ENCODE measurements at places on chromosomes 4 and X.

GRCh38 chr4:159107203-159107925 is 4.5 kb downstream of the RAPGEF2 start:
- no peak for DNase-seq

- no peak for DNase-seq
Observed at GRCh38 chr4:15153662-15154061, 151.4 kb downstream of the CPEB2 start.

DNA sequence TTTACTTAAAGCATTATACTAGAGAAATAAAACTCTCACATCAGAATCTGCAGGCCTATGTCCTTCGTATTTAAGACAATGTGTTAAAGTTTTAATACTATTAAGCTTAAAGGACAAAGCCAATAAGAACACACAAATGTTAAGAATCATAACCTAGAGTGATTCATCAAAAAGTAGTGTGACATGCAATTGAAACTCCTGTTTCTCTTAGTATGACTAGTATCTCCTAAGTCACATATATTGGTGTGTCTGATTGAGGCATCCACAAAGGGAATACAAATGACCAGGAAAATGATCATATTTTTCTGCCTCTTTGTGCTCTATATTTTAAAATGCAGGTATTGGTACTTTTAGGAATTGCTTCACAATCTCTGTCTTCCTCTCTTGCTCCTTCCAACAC is 23.8 kb downstream of the GPRASP3 start:
- DNase-seq, result no peak

DNA sequence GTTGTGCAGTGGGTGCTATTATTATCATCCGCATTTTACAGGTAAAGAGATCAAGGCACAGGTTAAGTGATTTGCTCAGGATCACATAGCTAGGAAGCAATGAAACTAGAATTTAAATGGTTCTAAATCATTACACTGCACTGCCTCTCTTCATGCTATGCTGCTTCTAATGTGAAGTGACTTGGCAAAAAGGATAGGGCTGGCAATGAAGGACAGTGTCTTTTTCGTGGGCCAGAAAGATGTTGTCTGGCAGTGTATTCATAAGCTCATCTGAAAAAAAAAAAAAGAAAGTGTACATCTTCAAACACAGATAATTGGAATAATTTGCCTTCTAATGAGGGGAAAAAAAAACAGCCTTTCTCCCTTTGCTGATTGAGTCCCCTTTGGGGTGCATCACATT is 132.2 kb upstream of the FUNDC1 start:
- no peak for DNase-seq

DNA sequence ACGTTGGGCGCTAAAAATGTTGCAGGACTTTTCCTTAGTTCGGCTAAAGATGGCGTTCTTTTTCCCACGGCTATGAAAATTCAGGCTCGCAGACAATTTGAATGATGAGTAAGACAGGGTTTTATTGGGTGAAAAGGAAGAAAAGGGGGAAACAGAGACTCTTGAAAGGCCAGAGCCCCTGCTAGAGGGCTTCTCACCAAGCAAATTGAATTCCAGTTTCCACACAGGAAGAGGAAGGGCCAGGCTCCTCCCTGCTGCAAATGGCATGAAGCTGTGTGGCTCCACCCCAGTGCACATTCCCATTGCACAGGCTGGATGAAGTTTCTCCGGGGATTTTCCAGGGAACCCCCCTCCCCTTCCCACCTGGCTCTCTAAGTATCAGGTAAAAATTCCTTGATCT is 210.9 kb downstream of the KLHL4 start:
- no peak for DNase-seq

DNA sequence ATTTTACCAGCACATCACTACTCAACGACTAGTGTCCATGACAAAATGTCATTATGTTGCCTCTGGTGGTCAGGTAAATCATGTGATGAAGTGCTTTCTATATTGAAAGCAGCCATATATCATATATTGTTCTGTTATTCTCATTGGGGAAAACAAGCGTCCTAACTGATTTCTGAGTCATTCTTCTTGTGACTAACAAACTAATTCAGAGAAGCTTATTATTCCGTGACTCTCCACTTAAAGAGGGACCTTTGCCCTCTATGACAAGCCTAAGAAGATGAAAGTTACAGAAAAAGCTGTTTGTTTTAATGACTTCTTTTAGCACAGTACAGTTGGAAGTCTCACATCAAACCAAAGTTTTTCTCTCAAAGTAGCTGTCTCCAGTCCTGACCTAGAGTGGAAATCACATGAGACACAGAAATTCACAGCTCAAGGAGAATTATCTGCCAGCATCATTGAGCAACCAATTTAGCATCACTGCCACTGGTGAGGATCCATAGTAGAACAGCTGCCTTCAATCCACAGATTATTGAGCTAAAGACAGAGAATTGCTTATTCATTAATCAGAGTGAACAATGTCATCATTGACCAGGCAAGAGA is 36.4 kb downstream of the ASB9 start:
- no peak for DNase-seq

DNA sequence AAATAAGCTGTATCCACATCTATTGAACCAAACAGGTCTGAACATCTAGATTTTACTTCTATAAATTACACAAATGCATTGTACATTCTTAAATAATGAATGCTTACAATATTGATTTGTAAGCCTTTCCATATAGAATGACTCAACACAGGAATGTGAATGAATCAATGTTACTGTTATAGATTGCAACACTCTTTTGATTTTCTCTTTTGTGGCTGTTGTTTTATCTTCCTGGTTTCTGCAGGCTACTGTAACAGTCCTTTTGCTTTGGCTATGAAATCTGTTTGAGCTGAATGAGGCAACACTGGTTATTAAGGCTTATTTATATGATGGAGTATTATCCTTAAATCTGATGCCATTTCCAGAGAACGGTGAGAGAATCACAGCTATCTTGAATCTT is 49.5 kb downstream of the GPR50 start:
- no peak for DNase-seq

- DNase-seq, result no peak
Observed at GRCh38 chr4:6703786-6704185, 5.9 kb downstream of the MRFAP1L1 start.

DNA sequence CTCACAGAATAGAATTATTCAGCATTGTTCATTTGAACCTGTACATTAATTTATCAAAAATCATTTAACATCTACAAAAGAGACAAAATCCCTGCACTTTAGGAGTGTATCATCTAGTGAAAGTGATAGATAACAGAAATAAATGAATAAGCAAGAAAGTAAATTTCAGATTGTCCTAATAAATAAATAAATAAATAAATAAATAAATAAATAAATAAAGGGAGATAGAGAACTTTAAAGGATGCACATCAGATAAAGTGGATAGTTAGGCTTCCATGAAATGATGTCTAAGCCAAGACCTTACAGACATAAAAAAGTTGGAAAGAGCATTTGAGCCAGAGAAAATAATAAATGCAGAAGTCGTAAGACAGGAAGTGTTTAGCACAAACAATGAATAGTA is 444.7 kb downstream of the CFAP47 start:
- DNase-seq, result no peak

DNA sequence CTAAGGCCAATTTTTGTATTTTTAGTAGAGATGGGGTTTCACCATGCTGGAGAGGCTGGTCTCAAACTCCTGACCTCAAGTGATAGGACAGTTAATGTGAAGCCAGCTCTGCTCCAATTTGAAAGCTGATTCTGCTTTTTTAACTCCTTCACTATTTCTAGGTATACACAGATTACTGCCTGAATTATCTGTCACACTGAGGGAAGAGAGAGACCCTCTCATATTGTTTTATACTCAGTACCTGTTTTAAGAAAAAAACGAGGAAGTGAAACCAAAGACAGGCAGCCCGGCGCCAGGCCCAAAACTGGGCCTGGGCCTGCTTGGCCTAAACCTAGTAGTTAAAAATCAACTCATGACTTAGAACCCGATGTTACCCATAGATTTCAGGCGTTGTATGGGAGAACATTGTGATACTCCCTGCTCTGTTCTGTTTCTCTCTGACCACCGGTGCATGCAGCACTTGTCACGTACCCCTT is 1601.5 kb upstream of the PCDH10 start:
- no peak for DNase-seq

- no peak for DNase-seq
Observed at GRCh38 chr4:165013691-165014090, 18.1 kb upstream of the TRIM60 start.

DNA sequence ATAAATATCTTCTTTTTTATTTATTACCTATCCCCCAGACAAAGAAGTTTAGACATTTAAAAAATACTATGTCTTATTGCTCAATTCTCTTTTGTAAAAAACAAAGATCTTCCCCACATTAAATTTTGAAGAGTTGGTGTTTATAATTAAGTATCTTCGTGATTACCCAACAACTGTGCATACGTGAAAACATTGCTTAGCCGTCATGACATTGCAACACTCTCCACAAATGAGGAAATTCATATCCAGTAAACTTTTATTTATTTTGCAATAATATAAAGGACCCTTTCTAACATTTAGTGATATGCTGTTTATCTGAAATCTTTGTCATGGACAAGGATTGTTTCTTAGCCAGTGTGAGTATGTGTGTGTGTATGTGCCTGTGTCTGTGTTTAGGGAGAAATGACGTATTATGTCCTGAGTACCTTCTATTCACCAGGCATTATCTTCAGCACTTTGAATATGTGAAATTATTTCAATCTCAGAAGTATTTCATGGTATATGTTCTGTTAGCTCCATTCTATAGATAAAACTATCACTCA is 26.1 kb upstream of the EREG start:
- no peak for DNase-seq

DNA sequence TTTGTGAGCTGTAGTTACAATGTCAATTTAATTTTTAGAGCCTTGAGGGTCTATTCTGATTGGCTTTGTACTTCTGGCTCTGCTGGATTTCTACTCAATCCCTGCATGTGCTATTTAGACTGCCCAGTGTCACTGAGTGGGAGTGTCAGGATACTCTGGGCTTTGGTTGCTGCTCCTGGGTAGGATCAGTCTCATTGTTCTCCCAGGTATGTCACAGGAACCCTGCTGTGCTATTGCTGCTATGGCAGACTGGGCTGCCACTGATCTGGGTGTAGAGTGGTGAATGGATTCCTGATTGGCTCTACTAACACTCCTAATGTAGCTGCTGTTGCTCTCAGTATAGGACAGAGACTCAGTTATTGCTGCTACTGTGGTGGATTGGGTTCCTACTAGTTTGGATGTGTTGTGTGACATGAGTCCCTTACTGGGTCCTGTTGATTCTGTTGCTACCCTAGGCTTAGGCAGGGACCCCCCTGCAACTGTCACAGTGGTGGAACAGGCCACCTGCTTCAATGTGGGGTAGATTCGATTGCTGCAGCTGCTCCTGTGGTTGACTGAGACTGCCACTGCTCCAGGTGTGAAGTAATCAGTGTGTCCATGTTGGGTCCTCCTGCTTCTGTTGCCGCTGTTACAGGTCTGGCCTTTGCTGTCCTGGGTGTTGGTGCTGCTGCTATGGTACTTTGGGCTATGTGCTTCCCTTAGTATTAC is 707.8 kb upstream of the AMOT start:
- DNase-seq, result no peak

DNA sequence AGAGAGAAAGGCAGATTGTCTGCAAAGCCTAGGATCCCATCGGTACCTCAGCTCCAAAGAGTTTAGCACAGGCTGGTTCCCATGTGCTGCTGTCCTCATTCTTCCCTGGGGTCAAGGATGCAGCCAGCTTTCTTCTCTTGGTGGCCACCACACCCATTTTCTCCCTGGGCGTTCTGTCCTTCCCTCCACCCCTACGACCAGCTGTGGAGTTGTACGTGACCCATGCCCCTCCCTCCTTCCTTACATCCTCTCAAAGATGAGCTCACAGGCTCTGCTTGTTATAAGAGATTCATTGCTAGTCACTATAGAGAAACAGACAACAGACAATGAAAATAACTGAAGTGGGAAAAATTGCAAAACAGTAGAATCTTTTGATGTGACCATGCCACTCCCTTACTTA is 74.0 kb upstream of the KLF3 start:
- no peak for DNase-seq

GRCh38 chr4:566508-567295 is 9.4 kb downstream of the TMEM271 start:
- no peak for DNase-seq

- DNase-seq, result no peak
Observed at GRCh38 chr4:182695842-182696241, 221.3 kb downstream of the DCTD start.

DNA sequence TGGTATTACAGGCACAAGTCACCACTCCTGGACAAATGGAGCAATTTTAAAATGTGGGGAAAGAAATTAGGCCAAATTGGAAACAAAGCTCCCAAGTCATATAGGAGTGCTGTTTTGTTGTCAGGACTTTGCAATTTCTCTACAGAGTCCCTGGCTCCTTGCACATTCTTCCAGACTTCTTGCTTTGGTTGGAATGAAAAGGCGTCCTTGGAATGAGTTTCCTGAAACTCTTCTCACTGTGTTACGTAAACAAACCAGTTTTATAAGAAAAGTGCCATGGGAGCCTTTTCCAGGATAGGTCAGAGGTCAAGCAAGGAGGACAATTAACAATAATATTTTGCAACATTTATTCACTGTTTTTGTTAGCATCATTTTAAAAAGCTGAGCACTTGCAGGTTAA is 32.4 kb upstream of the KIT start:
- no peak for DNase-seq

- DNase-seq, result no peak
Observed at GRCh38 chrX:118350706-118351105, 4.8 kb downstream of the WDR44 start.

- no peak for DNase-seq
Observed at GRCh38 chr4:148770848-148771247, 328.6 kb upstream of the NR3C2 start.

GRCh38 chr4:8286719-8287342 is 17.3 kb downstream of the HTRA3 start:
- DNase-seq, result no peak

GRCh38 chr4:86926435-86927086 is 8.2 kb upstream of the AFF1 start:
- DNase-seq, result no peak

DNA sequence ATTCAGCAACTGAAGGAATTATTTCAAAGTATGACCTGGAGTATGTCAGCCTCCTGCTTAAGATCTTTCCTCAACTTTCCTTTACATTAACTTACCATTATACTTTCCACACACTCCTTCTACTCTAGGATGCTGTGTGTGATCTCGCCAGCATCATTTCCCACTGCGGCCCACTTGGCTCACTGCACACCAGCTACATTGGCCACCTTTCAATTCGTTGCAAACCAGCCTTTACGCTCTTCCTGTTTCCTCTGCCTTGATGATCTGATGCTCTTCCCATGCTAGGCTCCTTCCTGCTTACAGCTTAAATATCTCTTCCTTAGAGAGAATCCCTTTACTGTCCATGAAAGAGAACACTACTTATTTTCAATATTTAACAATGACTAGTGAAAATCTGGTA is 95.1 kb downstream of the GPM6A start:
- no peak for DNase-seq

Measured in stimulated activated CD8-positive, alpha-beta memory T cell treated with anti-CD3 and anti-CD28 coated beads, Interleukin-2, amount 100 ng/mL, for 1 hour (primary cell).